ENCODE measurements at places on chromosomes 7 and 10.

DNA sequence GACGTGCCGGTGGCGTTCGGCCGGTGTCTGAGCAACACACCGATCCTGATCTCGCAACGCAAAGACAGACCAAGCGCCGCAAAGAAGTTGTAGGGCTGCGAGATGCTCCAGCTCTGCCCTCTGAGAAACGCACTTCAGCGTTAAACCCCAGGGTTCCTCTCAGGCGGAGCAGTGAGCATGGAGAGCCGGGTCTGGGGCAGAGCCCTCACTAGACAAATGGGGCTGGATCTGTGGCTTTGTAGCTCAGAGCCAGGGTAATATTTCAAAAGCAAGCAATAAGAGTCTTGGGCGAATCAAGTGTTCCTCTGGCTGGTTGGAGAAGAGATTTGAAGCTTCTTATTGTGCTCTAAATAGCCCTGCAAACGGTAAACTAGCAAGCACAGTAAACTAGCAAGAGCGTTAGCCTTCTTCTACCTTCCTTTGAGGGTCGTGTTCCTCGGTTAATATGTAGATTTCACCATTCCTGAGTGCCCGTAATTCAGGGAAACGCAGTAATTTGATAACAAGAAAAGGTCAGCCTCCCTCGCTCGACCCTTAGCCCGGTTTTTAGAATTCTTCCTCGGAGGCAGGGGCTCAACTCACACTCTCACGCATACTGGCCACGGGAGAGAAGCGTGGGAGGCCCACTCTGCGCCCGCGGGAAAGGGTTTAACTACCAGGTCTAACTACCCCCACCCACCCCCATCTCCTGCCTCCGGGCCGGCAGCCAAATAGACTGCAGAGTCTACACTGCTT, 6.7 kb downstream of the SKAP2 start:
- no peak for DNase-seq

GRCh38 chr10:133565441-133566294, at the start of gene SYCE1:
SYCE1 (minus strand) TSS chr10:133565583; CDS start chr10:133565529, 54 bp downstream.
- DNase-seq = no peak

GRCh38 chr7:113431406-113431805, 313.1 kb upstream of the SMIM30 start:
- DNase-seq = no peak

- no peak for DNase-seq
Measured at GRCh38 chr7:141441837-141442627, 109.2 kb upstream of the AGK start.

All from stimulated activated CD4-positive, alpha-beta T cell treated with anti-CD3 and anti-CD28 coated beads, Interleukin-2, amount 100 ng/mL, for 48 hours (primary cell).